ENCODE measurements at places on chromosomes 4 and X.
A peak's percentile ranks its signal among the peaks of the same experiment; 100 is the strongest.

DNA sequence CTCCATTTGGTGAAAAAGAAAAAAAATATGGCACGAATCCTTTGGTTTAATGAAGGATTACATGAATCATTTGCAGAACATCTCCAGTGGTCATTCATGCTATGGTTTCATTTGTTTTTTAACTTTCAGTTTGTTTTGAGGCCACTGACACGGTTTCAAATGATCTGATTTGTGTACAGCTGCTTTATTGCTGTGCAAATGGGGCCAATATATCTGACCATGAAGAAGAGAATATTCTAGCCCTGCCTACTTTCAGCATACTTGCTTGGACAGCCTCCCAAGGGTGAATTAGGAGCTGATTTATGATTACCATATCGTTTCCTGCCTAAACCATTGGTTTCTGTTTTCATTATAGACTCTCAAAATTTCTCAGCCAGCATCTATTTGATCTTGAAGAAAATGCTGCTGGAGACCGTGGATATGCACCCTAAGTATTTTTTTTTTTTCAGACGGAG, 30.7 kb downstream of the SPARCL1 start:
- DNase-seq: no peak

DNA sequence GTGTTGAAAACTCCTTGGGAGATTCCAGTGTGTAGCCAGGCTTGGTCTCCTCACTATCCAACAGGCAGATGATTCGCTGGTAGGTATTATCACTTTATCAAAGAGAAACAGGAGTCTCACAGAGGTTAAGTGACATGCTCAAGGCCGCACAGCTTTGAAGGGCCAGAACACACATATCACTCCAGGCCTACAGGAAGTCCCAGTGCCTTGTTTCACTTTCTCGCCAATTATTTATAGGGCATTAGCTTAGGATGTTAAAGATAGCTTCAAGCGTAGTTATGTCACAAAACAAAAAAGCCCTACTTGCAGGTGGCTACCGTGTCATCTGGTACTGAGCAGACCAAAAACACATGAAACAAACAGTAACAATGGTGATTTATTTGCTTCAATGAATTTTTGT, 13.2 kb downstream of the ATP8A1 start:
- DNase-seq: peak; percentile 31

DNA sequence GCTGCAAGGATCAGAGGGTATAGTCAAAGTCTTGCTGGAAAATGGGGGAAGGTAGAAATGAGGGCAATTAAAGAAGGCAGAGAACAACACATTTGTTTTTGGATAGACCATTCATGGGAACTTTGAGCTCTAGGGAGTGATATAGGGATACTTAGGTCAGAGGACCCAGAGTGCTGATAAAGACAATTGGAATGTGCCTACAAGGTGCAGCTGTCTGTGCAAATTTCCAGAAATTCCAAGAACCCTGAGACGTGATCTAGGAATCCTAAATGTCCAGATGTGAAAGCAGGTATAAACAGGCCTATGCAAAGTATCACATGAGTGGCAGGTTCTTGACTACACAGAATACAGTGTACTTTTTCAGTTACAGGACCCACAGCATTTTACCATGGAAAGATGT, 24.2 kb downstream of the FNIP2 start:
- no peak for DNase-seq

DNA sequence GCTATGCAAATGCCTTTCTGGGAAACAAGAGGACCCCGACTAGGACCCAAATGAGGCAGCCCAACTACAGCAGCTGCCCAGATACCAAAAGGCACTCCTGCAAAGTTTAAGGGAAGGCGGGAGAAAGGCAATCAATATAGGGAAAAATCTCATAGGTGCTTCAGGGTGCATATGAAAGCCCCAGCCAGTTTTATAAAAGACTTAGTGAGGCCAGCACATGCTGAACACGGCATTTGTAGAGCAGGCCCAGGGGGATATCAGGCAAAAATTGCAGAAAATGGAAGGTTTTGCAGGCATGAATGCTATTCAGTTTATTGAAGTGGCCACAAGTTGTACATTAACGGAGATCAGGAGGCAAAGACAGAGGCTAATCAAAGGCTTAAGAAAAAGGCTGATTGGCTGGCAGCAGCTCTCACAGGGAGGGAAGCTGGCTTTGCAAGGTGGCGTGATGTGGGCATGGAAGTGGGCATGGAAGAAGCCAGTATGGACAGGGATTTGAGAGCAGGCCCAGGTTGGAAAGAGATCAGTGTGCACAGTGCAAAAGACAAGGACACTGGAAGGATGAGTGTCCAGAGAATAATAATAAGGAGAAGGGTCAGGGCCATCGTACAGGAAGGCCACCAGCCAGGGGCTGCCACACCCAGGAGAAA, 37.7 kb upstream of the UGT2B7 start:
- DNase-seq: no peak

GRCh38 chr4:140097572-140097971, 56.4 kb downstream of the MAML3 start:
- no peak for DNase-seq

- peak; percentile 31 for DNase-seq
Measured at GRCh38 chr4:152065545-152065944, 304.7 kb upstream of the GATB start.

- DNase-seq: no peak
Measured at GRCh38 chr4:158588777-158589176, 67.1 kb downstream of the RXFP1 start.

DNA sequence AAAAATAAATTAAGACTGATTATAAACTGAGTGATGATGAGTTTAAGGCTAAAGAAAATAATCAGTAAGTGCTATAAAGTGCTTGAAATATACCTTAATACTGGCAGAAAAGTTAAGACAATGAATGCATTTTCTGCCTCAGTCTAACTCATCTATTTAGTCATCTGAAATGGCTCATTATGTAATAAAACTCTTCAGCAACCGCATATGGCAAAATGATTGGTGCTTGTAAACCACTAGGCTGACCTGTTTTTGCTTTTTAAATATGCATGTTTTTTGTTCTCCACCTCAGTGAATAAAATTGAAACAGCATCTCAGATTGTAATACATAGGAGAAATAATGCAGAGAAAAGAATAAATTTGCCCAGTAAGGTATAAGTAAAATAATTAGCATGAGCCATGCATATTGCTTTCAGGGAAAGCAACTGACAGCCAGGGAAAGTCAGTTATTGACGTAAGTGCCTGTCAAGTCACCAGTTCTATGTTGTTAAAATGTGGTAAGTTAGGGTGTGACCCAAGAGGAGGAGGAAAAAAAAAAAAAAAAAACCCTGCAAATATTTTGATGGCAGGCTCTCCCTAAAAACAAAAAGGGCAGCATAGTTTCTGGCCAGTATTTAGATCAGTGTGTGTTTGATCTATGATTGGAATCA, 167.5 kb downstream of the PALLD start:
- DNase-seq: no peak

GRCh38 chrX:48580662-48581061, 6.4 kb downstream of the RBM3 start:
- no peak for DNase-seq

DNA sequence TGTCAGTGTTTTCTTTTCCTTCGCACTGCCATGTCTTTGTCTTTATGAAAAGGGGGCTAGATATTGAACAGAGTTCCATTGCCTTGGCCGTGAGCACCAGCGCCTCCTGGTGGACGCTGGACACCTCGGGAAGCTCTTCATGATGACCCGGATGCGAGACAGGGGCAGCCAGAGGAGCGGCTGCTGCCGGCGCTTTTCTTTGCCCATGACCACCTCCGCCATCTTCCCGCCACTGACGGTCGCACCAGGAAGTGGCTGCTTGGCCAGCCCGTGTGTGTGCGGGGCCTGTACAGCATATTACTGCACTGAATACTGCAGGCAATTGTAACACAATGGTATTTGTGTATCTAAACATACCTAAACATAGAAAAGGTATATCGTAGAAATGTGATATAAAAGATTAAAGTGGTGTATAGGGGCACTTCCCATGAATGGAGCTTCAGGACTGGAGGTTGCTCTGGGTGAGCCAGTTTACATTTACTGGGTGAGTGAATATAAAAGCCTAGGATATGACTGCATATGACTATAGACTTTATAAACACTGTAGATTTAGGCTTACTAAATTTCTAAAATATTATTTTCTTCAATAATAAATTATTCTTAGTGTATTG, 15.8 kb upstream of the GRIA2 start:
- peak; percentile 4 for DNase-seq

DNA sequence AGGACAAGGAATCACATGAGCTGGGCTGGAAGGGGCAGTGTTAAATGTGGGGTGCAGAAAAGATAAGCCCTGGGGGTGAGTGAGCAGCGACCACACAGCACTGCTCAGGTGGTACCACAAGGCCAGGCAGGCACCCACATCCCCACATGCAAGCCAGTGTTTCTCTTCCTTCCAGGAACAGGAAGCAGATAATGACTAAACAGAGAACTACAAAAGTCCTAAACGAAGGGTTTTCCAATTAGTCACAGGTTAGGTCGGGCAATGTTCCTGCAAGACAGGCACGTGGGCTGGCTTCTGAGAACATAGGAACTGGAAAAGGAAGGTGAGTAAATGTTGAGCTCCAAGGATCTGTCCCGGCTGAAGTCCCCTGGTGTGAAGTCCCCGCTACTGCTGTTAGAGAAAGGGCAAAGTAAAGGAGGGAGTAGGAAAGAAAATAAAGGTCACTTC, 19.5 kb downstream of the RELL1 start:
- DNase-seq: peak; percentile 15

- no peak for DNase-seq
Measured at GRCh38 chr4:171186700-171187099, 626.5 kb upstream of the GALNTL6 start.

DNA sequence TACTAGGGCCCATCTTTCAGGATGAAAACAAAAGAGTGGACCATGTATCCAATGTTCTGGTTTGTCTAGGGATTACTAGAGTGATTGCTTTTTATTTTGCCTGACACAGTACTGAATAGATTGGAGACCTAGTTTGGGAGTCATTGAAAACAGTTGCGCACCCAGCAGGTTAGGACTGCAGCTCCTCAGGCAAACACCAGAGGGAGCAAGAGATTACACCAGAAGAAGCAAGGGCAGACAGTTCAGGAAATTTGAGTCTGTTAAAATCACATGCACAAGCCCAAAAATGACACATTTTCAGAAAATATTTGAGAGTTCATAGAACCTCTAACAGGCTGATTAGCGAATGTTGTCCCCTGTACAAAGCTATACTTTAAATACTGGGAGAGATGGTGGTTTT, 55.6 kb downstream of the CYLC1 start:
- no peak for DNase-seq
